AG10803 (cell line): ENCODE measurements at places on chromosomes 12 and 14.

- no peak for DNase-seq
Measured at GRCh38 chr12:45362291-45362690, 146.4 kb downstream of the ANO6 start.

DNA sequence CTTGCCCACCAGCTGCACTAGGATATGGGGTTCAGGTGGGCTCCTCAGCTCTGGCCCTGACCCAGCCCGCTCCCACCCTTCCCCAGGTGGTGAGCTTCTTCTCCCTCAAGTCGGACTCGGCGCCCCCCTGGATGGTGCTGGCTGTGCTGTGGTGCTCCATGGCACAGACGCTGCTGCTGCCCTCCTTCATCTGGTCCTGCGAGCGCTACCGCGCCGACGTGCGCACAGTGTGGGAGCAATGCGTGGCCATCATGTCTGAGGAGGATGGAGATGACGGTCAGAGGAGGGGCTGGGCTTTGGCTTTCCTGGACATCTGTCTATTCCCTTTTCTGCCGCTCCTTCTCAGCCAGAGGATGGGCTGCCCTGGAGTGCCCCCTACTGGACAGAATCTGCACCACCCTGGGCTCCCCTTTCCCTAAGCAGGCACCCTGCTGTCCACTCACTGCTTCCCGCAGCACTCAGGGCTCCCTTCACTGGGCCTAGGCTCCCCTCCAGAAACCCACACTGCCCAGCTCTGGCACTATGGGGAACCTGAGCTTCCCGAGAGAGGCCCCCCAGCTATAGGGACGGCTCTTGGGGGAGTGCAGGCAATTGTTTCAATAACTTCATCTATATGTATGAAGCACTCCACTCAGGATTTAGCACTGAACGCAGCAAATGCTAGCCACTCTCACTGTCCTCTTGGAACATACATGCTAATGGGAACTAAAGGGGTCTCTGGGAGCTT lies 2.6 kb upstream of the P3H3 start:
- peak; percentile 80 for DNase-seq

DNA sequence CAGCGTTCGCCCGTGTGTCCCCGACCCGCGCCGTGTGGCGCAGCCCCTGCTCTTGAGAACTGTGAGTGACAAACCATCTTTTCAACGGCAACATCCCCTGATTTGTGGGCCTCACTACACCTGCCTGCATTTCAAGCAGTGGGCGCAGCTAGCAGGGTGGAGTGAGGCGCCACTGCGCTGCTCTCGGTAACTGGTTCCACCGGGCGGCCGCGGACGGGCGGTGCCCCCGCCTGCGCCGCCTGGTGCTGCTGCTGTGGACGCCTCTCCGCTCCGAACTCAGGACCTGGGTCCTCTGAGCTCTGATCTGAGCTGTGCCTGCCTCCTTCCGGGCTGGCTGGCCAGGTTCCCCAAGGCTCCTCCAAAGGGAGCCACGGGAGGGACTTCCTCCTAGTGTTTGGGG lies 5.9 kb upstream of the DEGS2 start:
- DNase-seq = no peak

- peak; percentile 66 for DNase-seq
Measured at GRCh38 chr12:117011988-117012805, 87.0 kb downstream of the TESC start.

DNA sequence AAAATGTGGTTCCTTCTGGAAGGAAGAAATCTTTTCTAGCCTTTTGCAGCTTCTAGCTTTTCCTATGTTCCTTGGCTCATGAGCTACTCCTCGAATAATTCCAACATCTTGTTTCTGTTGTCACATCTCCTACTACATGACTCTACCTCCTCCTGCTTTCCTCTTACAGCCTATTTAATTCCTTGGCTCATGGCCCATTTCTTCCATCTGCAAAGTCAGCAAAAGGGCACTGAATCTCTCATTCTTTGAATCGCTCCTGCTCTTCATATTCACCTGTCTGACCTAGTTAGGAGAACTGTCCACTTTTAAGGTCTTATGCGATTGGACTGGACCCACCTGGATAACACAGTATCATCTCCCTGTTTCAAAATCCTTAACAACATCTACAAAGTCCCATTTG lies 15.8 kb downstream of the PRKD1 start:
- no peak for DNase-seq

DNA sequence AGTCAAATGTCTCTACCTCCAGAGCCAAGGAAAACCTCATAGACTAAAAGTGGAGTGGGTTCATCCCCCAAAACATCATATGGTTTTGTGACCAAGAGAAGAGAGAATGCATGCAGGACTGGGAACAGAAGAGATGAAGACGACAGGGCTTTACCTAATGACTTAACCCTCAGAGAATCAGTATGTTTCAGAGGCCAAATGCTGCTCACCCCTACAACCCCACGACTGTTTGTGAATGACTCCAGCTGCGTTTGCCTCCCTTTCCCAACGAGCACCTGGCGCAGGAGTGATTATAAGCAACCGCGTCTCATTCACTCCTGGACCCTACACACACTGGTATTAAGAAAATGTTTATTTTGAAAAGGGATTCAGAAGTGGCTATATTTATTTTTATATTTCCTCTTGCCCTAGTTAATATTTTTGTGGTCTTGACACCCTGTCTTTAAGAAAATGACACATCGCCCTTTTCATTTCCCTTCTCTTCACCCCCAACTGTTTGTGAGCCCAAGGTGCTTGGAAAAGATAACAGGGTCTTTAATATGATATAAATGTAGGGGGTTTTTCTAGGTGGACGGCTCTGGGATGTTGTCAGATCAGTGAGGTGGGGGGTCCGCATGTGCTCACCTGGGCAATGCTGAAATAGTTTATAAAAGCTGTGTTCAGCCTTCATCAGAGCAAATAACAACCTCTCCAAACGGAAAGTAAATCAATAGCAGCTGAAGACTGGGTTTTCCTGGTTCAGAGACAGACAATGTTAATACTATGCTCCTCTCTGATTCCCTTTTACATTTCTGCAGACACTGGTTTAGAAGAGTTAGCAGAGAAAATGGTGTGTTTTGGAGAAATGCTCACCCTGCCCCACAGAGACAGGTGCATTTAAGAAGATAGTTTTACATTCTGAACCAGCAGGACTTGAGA lies 77.7 kb downstream of the SLC15A4 start:
- no peak for DNase-seq

DNA sequence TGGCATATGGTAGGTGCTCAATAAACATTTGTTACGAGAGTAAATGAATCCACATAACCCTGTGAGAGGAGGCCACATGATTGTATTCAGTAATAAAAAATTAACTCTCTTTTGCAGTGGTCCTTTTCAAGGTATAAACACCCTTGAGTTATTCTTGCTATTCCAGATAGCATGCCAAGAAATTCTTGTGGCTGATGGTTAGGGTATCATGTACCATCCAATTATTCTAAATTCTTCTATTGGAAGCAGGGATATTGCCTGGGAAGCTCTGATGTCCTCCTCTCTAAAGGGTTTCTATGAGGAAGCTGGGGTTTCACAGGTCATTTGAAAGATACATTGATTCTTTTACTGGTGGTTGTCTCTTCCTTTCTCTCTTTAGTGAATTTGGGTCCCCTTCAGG lies 10.1 kb downstream of the AKAP6 start:
- no peak for DNase-seq

GRCh38 chr12:50102646-50103309 lies 1.0 kb upstream of the GPD1 start:
- no peak for DNase-seq

DNA sequence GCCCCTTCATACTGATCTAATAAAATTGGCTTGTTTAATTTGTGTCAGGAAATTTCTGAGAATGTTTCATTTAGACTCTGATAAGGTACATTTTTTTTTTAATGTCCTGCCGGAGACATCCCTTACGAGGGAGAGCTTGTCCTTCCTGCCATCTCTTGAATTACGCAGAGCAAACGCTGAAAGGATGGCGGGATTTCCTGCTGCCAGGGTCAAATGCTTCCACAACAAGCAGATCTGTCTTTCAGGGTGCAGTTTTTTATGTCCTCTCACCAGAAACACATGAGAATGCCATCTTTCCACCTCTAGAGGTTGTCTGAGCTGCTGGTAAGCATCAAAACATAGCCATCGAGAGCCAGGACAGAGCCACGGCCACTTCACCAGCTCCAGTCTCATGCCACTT lies 126.8 kb upstream of the ARHGAP5 start:
- no peak for DNase-seq

DNA sequence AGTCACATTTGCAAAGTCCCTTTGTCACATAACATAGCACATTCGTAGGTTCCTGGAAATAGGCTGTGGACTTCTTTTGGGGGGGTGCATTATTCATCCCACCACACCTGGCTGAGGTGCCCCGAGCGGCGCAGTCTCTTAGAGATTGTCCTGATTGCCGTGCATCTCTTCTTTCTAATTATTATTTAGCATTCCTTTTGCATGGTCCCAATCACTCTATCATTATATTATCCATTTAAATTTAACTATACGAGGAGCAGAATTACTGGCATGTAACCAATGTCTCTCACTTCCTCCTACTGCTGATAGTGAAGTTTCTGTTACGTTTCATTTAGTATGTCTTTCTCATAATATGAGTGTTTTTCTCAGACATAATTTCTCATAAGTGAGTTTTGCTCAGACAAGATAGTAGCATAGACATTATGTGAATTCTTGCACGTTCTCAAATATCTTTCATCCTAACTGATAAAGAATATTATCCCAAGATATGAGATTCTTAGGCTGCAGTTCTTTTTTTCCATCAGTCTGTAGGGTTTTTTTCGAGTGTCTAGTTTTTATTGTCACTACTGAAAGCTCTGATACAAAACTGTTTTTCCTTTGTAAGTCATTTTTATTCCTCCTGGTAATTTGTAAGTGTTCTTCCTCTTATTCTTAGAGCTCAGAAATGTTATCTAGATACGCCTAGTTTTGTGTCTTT lies 444.3 kb downstream of the NELL2 start:
- DNase-seq = no peak

GRCh38 chr14:57559576-57559975 lies 65.9 kb upstream of the CCDC198 start:
- no peak for DNase-seq

DNA sequence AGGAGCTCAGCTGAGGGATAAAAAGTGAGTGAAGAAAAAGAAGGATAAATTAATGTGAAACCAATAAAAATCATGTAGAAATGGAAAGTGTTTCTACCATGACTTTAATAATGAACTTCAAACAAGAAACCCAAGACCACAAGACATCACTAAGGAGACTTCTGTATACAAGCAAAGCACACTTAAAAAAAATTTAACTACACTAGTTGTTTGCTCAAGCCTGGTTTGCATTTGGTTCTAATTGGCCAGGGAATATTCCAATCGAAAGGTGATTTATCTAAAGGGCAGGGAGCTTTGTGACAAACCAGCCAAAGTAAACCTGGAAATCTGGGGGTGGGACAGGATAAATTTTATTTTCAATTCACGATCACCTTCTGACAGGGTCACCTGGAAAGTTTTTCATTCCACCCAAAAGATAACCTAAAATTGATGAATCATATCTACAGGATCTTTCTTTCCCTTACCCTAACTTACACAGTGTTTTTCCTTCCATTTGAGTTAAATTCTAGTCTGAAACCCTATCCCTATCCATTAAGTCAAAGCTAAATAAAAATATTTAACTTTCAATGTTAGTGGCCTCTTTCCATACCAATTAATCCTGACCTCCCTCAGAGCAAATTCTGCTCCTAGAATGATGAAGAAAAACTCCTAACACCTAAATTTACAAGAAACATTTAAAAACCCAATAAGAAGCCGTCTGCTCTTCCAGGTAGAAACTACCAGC lies 2.6 kb downstream of the EGLN3 start:
- DNase-seq = no peak

GRCh38 chr12:52243856-52244614 lies 11.0 kb downstream of the KRT7 start:
- DNase-seq = peak; percentile 92

DNA sequence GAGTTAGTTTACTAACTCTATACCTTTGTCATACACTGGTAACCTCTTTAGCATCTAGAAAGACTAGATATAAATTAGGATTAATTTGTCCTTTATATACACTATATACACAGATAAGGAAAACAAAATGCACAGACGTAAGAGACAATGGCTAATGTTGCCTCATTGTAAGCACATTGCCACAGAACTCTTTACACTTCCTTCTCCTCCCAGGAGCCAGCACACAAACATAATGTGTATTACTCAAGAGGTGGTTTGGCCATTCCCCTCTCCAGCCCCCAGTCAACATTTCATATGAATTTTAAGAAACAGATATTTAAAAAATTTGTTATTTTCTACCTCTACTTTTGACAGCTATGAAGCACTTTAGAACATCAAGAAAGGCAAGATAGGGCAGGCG lies 131.4 kb upstream of the OR4E1 start:
- no peak for DNase-seq

- no peak for DNase-seq
Measured at GRCh38 chr12:122457627-122458026, 35.2 kb upstream of the CLIP1 start.

DNA sequence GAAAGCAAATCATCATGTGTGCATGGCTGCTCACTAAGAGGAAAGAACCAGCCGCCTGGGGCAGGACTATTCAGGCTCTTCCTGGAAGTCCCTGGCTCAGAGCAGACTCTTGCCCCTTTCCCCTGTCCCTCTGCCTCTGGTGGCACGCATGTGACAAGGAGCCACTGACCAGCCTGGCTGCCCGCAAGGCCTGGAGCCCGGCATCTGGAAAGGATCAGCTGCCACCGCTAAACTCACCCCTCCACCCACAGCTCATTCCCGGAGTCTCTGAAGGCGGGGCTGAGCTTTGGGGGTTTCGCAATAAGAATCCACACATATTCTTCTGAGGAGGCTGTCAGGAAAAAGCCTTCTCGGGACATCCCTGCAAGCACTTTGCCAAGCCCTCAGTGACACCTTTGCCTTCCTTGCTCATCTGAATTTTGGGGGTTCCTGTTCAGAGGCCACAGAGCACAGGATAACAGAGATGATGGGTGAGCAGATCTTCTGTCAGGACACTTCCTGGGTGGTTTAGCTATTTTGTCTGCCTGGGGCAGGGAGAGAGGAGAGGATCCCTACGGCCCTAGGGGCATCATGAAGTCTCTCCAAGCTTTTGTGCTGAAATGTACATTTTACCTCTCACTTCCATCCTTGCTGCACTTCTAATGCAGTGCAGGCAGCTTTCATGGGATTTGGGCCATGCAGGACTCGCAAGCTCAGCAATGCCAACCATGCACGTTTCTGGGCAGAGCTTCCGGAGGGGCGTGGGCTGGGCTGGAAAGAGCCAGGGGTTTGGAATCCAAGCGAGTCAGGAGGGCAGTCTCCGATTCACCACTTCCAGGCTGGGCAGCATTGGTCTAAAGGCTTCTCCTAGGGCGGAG lies 124.8 kb upstream of the MAP1LC3B2 start:
- peak; percentile 95 for DNase-seq

- no peak for DNase-seq
Measured at GRCh38 chr14:22515929-22516328, 73.1 kb downstream of the DAD1 start.

GRCh38 chr12:89962648-89963047 lies 254.0 kb upstream of the ATP2B1 start:
- no peak for DNase-seq

DNA sequence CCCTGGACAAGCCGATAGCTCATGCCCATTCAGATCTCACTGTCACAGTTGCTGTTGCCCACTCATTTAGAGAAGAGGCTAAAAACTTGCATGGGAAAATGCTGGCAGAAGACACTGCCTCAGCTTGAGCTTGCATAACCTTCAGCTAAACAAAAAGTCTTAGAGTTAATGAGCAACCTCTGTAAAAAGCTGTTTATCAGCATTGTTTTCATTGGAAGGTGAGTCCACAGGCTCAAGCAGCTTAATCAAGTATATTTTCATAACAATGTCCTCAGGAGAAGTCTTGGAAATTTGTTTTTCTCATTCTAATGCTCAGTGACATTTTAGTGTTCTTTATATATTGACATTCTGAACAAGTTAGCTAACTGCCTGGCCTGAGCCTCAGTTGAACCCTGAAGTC lies 872.9 kb downstream of the TMTC2 start:
- DNase-seq = no peak

- DNase-seq = no peak
Measured at GRCh38 chr12:100672075-100672592, 98.7 kb downstream of the GAS2L3 start.
